ENCODE measurements at places on chromosomes 6 and 20. TPM values are rescaled to one million over a fixed set of nuclear protein-coding genes. Genes with fewer than 3 reads are reported as not detected.

DNA sequence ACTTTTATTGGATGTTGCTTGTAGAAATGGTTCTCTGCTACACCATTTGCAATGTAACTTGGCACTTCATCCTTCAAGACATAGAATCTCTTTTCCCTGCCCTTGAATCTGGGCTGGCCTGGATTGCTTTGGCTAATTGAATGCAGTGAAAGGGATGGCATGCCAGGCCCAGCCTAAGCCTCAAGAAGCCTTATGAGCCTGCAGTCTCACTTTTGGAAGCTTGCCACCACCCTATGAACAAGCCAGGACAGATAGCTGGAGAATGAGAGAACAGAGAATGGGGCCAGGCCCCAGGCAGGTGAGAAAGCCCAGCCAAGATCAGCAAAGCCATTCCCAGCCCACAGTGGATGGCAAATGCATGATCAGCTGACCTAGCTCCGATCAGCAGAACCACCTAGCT is 350.7 kb upstream of the RNF24 start:
- no peak for DNase-seq

- no peak for DNase-seq
Observed at GRCh38 chr20:17545127-17545526, 13.9 kb upstream of the BFSP1 start.

DNA sequence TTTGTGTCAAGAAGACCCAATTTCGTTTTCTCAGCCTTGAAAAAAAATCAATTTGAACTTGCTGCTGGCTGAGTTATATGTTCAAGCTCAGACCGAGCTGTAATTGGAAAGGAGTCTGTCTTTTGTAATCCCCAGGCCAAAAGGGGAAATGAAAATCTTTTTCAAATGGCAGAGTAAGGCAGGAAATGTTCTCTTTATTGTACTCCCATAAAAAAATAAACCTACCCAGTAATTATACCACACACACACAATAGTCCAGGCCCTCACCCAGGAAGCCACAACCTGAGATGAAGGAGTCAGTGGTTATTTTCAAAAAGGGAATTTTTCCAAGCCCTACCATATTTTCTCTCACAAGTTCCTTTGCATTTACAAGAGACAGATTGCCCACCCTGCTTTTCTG is 45.3 kb downstream of the CLIC5 start:
- no peak for DNase-seq

- no peak for DNase-seq
Observed at GRCh38 chr6:45589367-45589766, 211.6 kb upstream of the SUPT3H start.

GRCh38 chr6:130794010-130794697 is 33.1 kb upstream of the SMLR1 start:
- DNase-seq: no peak

The MCCD1 gene
- not detected for total RNA-seq

DNA sequence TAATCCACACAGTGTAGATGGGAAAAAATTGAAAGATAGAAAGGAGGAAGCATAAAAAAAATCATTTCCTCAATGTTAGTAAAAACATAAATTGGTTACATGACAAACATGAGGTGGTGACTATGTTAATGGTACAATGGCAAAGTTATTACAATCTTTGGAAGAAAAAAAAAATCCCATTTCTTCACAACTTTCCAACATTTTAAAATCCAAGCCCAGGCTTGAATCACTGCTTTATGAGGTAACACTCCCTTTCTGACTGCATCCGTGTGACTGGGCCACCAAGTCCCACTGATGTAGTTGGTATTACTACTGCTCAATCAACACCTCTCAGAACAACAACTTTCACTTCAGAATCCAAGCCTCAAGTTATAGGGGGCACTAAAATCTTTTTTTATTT is 160.4 kb downstream of the BTBD9 start:
- no peak for DNase-seq

DNA sequence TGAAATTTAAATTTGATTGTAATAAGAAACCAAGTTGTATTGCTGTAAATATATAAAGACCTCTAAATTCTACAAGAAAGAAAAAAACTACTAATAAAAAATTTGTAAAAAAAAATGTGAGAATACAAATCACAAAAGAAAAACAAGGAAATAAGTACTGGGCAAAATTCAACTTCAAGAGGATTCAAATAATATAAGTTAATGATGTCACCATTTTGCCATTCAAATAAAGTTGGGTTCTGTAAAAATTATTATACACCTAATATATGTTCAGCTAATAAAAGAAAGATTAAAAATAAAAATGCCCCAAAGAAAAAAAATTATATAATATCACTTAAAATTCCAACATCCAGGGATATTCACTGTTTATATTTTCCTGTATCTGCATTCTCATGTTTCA is 47.0 kb upstream of the BMP5 start:
- DNase-seq: no peak

The HEY2 gene
- total RNA-seq: not detected

DNA sequence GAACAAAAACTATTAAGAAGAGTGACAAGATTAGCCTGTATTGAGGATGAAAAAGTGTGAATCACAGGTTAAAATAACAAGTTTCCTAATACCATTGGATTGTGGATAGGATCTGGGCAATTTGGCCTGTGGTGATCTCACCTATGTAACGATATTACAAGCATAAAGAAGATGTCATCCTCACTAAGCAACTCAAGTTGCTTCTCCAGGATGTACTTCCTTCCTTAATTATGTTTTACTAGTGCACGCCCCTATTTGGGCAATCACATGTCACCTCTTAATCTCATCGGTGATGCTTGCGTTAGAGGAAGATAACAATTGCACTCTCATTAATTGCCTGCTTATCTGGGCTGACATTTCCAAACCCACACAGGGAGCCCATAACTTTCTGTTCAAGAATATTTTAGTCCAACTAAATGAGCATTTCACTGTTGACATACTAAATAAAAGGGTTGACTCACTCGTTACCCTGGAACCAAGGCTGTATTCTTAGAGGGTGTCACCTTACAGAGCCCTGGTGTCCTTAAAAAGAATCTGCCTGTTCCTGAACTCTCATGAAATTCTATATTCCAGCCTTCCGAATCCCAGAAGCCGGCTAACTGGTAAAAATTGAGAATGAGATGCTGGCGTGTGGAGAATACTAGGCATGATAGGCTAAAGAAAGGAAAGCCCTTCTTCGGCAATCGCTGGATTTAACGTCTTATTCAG is 88.2 kb upstream of the ATXN1 start:
- DNase-seq: no peak

GRCh38 chr6:259316-259715 is 33.0 kb upstream of the DUSP22 start:
- DNase-seq: no peak

The NRSN1 gene
- not detected for total RNA-seq

The TGM2 gene
- 253 TPM for total RNA-seq

DNA sequence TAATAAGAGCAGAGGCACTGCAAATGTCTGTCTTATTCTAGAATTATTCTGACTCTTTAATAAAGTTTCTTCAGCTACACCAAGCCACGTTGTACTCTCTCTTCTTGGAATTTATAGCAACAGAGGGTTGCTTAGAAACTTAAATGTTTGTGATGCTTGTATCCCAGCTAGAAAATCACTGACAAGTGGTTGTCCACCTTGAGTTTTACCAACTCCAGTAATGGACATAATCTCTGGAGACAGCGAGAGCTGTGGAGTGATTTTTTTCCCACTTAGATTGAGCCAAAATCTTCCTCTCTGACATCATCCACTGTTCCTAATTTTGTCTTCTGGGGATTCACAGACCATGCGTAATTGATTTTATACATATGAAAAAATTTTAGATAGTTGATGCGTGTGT is 8.0 kb downstream of the ECT2L start:
- no peak for DNase-seq

DNA sequence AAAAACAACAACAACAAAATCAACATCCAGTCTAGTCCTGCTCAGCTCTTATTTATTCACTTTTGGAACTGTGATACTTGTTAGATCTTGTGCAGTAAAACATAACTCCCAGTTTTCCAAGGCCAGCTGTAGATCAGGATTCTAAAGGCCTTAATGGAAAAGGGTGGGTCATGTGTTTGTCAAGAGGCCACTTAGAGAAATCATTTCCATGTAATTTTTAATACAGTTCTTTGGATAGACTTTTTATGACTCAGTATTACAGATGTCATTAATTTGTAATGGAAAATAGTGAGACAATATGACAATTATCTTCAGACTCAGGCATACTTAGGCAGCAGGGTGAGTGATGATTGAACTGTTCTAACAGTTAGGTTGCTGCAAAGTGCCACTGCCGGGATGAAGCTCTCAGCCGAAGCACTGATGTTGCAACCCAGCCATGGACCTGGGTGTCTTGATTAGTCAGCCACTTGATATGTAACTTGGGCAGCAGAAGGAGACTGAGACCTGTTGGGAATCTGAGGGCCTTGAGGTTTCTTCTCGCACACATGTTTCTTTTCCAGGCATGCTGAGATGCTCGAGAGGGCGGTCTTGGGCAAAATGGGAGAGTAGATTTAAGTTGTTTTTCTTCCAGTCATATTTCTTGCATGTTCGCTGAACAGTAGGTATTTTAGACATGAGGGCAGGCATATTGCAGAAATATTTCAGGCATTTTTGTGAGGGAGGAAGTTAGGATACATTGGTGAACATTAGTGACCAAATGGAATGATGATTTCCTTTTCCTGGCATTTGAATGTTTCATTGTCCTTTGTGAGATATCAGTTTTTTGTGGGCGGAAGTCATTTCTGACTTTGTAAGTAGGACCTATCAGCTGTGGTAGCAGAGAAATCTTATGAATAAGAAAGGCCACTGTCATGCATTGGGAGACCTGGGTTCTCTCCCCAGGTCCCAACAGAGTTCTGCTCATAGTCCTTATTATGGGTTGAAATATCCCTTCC is 52.3 kb downstream of the SLX4IP start:
- no peak for DNase-seq

The TRIM15 gene
- 13.3 TPM for total RNA-seq

DNA sequence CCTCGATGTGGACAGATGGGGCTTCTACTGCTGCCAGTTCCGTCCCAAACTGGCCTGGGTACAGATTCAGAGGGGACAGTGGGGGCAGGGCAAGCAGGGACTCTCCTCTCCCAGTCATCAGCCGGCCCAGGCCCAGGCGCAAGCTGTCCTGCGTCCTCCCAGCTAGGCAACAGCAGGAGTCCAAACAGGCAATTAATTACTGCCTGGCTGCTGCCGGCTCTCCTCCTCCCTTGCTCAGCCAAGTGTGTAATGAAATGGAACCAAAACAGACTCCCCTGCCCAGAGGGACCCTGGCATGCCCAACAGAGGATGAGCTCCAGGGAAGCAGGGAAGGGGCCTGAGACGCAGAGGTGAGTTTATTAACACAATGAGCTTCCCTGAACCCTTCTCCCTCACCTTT is 17.8 kb upstream of the SLC32A1 start:
- DNase-seq: no peak

GRCh38 chr6:89589297-89590025 is 49.1 kb downstream of the LYRM2 start:
- DNase-seq: no peak

GRCh38 chr20:60553095-60553494 is 594.9 kb downstream of the CDH26 start:
- DNase-seq: no peak

DNA sequence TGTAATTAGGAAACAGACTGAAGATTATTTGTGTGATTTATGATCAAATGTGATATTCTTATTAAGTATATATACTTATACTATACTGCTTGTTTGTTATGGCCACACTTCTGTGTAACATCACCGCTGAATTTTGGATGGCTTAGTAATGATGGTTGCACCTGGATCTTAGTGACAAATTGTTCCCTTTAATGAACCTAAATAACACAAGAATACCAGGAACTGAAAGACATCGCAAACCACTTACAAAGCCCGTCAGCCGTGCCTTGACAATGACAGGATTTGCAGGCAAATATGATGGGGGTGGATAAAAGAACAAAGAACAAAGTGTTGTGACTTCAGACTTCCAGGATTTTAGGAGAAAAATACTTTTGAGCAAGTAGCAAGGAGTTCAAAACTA is 67.1 kb downstream of the LAMP5 start:
- no peak for DNase-seq

DNA sequence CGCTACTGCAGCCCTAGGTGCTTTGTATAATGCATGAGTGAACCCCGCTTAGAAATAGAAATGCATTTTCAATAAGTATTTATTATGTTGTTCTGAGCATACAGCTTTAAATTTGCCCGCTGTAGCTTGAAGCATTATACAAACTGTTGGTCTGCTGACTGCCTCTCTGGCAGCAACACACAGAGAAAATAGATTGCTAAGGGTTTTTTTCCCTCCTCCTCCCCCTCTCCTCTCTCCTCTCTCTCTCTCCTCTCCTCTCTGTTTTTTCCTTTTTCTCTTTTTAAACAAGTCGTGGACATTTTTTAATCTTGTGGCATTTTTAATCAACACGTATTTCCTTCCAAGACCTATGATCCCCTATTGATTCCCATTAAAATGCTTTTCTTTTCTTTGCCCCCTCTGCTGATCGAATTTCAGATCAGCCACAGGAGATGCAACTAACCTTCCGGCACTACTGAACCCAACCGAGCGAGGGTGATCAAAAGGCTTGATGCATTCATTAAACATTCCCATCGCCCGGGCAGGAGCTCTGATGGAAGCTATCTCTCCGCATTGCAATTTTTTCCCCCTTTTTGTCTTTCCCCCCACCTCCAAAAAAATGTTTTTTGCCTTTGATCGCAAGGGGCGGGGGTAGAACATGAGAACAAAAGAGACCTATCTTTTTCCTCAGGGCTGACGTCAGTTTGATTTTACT is 90.7 kb upstream of the ARID1B start:
- peak; percentile 81 for DNase-seq

DNA sequence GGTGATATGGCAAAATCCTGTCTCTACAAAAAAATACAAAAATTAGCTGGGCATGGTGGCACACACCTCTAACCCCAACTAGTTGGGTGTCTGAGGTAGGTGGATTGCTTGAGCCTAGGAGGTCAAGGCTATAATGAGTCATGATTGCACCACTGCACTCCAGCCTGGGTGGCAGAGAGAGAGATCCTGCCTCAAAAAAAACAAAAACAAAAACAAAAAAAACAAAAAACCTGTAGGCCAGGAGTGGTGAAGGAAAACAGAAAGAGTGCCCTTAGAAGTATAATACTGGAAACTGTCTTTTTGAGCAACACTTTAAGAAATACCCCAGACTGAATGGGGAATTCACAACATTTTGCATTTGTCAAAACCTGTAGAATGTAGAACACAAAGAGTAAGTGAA is 85.3 kb downstream of the JARID2 start:
- DNase-seq: no peak

GRCh38 chr6:111791415-111791814 is 81.8 kb downstream of the FYN start:
- no peak for DNase-seq

The ALDH8A1 gene
- total RNA-seq: not detected

DNA sequence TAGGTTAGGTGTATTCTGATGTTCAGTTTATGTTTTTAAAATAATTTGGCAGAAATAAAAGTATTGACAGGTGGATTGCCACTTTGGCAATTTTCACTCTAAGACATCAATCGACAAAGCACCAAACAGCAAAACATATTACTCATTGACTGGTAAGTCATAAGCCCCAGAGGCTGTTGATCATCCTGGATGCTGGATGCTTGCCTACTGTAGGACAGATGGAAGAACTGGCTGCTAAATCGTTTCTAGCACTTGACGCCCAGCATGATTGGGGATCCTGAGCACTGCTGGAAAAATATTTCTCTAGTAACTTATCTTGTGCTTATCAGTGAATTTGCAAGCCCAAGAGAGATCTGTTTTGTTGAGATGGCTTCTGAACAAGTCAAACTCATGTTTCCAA is 1001.9 kb upstream of the FLRT3 start:
- DNase-seq: no peak

The RIPOR2 gene
- 0.20 TPM for total RNA-seq

- DNase-seq: no peak
Observed at GRCh38 chr6:144285798-144286502, 815 bp downstream of the UTRN start.

The MUCL3 gene
- total RNA-seq: 0.08 TPM

- no peak for DNase-seq
Observed at GRCh38 chr6:74741646-74742045, 464.2 kb downstream of the COL12A1 start.

Data from HT-29 (cell line).